Spleen (tissue), 13 donors: ENCODE measurements at places on chromosomes 1 and 21. TPM values are rescaled to one million over a fixed set of nuclear protein-coding genes. Genes with fewer than 3 reads are reported as not detected.

The MPL gene
- total RNA-seq, result 0.54 TPM

The RHD gene
- total RNA-seq, result 1.8 TPM

The ICOSLG gene
- 5.6 TPM for total RNA-seq

The LYPD8 gene
- total RNA-seq, result not detected

The MTARC1 gene
- 10.1 TPM for total RNA-seq

The OPRD1 gene
- not detected for total RNA-seq

The OR2T11 gene
- total RNA-seq, result 1.2 TPM

The TBX15 gene
- total RNA-seq, result 0.10 TPM

The LHX8 gene
- total RNA-seq, result not detected

- no peak for DNase-seq
- H3K4me3 ChIP-seq, result no peak overlapping the region
- peaks cover 69% of the 10 kb centered on the region for H3K4me1 ChIP-seq
- no peaks in the 10 kb centered on the region for H3K36me3 ChIP-seq
Observed at GRCh38 chr1:24193046-24193445, 6.0 kb upstream of the IFNLR1 start.

- H3K27me3 ChIP-seq, result no peaks in the 10 kb centered on the region
- H3K36me3 ChIP-seq, result no peaks in the 10 kb centered on the region
- H3K4me3 ChIP-seq, result no peak overlapping the region
- H3K4me1 ChIP-seq, result no peaks in the 10 kb centered on the region
Observed at GRCh38 chr1:159469921-159470533, 30.5 kb downstream of the OR10J1 start.

DNA sequence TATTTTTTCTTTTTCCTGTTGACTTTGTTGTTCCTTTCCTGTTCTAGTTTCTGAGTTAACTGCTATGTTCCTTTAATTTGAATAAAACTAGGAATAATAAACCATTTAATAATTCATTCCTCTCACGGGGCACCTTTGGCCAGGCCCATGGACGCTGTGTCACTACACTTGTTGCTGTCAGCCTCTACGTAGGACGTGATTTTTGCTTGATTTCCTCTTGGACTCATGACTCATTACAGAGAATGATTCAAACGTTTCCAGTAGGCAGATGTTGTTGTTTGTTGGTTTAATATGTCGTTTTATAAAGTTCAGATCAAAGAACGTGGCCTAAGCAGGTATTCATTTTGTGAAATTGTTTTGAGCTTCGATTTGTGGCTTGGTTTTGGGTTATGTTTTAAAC lies 9.1 kb upstream of the SLC19A1 start:
- no peak overlapping the region for H3K4me3 ChIP-seq
- DNase-seq, result peak; percentile 53
- no peaks in the 10 kb centered on the region for H3K36me3 ChIP-seq
- H3K27ac ChIP-seq, result peak overlapping the region; percentile 84

GRCh38 chr1:99146129-99146848 lies 118.0 kb upstream of the PLPPR4 start:
- no peak overlapping the region for H3K4me3 ChIP-seq
- no peak overlapping the region for H3K27ac ChIP-seq
- no peaks in the 10 kb centered on the region for H3K27me3 ChIP-seq
- H3K4me1 ChIP-seq, result no peaks in the 10 kb centered on the region

- H3K4me3 ChIP-seq, result no peak overlapping the region
- no peak for DNase-seq
- no peaks in the 10 kb centered on the region for H3K27me3 ChIP-seq
- H3K27ac ChIP-seq, result peak overlapping the region; percentile 67
- H3K36me3 ChIP-seq, result no peaks in the 10 kb centered on the region
Observed at GRCh38 chr1:58919959-58920321, 136.1 kb upstream of the JUN start.

DNA sequence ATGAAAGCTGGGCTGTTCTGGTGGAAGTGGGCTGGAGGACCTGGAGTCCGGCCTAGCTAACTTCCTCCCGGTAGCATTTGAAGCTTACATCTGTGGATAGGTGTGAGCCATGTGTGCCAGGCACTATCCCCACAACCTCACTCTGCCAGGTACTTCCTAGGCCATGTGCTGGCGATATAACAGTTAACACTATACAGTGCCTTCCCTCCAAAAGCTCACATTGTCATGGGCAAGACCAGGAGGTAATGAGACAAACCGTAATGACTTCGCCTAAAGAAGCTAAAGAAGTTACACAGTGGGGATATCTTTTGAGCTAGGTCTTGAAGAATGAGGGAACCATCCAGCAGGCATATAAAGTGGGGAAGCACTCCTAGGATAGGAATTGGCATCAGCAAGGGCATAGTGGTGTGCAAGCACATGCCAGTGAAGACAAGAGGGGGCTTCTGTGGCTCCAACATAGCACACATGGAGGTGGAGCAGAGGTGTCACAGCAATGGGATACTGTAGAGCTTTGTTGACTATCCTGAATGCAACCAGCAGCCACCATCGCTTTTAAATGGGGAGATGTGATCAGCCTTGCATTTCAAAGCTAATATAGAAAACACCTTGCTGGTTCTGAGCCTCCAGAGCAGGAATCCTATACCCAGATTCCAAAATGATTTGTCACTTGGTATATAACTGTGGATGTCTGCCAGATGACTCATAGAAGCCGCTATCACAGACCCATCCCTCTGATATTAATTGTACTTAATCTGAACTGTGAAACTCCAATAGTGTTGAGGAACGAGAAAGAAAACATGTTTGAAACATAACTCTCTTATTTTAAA lies 466.3 kb downstream of the LMO4 start:
- no peak overlapping the region for H3K27ac ChIP-seq
- H3K4me1 ChIP-seq, result no peaks in the 10 kb centered on the region
- no peaks in the 10 kb centered on the region for H3K27me3 ChIP-seq
- H3K4me3 ChIP-seq, result no peak overlapping the region
- no peaks in the 10 kb centered on the region for H3K36me3 ChIP-seq
- DNase-seq, result no peak

DNA sequence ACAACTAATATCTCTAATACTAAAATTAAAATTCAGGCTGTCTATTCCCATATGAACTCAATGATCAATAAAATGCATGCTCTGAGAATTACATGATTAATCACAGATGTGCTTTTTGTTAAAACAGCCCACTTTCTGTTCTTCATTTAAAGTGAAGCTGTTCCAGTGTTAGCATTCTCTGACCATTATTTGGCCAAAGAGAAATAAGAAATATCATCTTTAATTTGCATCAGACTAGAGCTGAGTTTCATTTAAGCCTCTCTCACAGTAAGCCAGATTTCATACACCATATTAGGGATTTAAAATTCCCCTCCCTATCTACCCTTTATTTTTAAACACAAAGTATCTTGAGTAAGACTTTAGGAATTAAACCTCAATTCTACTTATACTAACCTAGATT lies 261.6 kb downstream of the TPR start:
- H3K4me3 ChIP-seq, result no peak overlapping the region
- no peak for DNase-seq

DNA sequence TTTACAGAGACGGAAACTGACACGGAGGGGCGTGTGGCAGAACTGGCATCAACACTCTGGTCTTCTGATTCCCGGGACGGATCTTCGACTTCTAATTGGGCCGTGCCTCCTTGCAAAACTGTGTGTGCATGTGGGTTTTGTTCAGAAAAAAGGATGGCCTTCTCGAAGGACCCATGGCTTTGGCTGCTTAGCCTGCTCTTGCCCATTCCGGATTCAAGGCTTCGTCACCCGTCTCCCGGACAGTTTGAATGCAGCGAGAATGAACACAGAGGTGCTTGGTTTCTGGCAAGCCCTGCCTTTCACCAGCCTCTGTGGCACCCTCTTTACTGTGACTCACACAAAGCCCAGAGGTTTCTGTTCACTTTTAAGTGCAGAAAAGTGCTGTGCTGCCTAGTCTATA lies 120.1 kb downstream of the PRDM2 start:
- no peaks in the 10 kb centered on the region for H3K27me3 ChIP-seq
- H3K36me3 ChIP-seq, result peaks cover 24% of the 10 kb centered on the region
- DNase-seq, result no peak
- no peaks in the 10 kb centered on the region for H3K4me1 ChIP-seq
- H3K4me3 ChIP-seq, result no peak overlapping the region
- H3K27ac ChIP-seq, result no peak overlapping the region

- H3K27me3 ChIP-seq, result no peaks in the 10 kb centered on the region
- no peak for DNase-seq
- H3K27ac ChIP-seq, result no peak overlapping the region
- no peaks in the 10 kb centered on the region for H3K36me3 ChIP-seq
Observed at GRCh38 chr1:26031611-26032220, 10.1 kb downstream of the EXTL1 start.

GRCh38 chr1:103469801-103470200 lies 55.7 kb upstream of the RNPC3 start:
- DNase-seq, result no peak
- no peaks in the 10 kb centered on the region for H3K36me3 ChIP-seq
- H3K4me1 ChIP-seq, result no peaks in the 10 kb centered on the region
- no peak overlapping the region for H3K4me3 ChIP-seq
- no peak overlapping the region for H3K27ac ChIP-seq

- no peaks in the 10 kb centered on the region for H3K27me3 ChIP-seq
- H3K27ac ChIP-seq, result no peak overlapping the region
- no peaks in the 10 kb centered on the region for H3K36me3 ChIP-seq
- no peaks in the 10 kb centered on the region for H3K4me1 ChIP-seq
- DNase-seq, result no peak
Observed at GRCh38 chr1:213742992-213743391, 244.8 kb upstream of the PROX1 start.

DNA sequence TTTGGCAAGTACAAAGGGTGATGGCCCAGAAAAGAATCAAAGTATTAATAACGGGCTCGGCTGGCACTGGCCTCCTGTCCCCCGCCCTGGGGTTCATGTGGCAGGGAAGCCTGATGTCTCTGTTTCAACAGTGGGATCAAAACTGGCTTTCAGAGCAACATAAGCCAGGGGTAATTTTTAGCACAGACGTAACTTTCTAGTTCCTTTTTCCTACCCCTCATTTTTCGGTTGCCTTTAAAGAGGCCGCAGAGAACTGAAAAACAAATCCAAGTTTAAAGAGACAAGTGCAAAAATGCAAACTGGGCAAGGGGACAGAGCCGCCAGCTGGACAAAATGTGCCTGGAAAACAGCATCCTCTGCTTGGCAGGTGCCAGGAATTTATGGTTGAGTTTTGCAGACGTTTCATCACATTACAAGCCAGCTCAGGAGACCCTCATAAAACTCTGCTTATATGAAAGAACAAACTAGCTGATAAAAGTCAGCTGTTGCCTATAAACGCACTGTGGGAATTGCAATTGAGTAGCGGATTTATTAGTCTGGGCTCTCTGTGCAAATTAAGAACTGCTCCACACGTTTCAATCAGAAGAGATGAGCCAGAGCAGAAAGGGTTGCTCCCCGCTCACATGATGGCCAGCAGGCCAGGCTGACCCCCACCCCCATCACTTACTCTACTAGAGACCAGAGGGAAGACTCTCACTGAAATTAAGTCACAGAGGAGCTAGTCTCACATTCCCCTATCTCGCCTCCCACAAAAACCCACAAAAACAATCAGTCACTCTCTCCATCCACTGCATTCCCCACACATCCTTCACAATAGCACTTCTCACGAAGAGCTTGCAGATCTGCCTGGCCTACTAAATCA lies 15.8 kb upstream of the CDCA8 start:
- H3K4me1 ChIP-seq, result peaks cover 4% of the 10 kb centered on the region
- peak overlapping the region; percentile 48 for H3K27ac ChIP-seq
- peaks cover 6% of the 10 kb centered on the region for H3K36me3 ChIP-seq
- H3K27me3 ChIP-seq, result no peaks in the 10 kb centered on the region

GRCh38 chr1:156608981-156609380 lies 7.7 kb upstream of the GPATCH4 start:
- no peaks in the 10 kb centered on the region for H3K27me3 ChIP-seq
- no peaks in the 10 kb centered on the region for H3K36me3 ChIP-seq
- no peak overlapping the region for H3K4me3 ChIP-seq
- H3K4me1 ChIP-seq, result peaks cover 13% of the 10 kb centered on the region
- H3K27ac ChIP-seq, result no peak overlapping the region

DNA sequence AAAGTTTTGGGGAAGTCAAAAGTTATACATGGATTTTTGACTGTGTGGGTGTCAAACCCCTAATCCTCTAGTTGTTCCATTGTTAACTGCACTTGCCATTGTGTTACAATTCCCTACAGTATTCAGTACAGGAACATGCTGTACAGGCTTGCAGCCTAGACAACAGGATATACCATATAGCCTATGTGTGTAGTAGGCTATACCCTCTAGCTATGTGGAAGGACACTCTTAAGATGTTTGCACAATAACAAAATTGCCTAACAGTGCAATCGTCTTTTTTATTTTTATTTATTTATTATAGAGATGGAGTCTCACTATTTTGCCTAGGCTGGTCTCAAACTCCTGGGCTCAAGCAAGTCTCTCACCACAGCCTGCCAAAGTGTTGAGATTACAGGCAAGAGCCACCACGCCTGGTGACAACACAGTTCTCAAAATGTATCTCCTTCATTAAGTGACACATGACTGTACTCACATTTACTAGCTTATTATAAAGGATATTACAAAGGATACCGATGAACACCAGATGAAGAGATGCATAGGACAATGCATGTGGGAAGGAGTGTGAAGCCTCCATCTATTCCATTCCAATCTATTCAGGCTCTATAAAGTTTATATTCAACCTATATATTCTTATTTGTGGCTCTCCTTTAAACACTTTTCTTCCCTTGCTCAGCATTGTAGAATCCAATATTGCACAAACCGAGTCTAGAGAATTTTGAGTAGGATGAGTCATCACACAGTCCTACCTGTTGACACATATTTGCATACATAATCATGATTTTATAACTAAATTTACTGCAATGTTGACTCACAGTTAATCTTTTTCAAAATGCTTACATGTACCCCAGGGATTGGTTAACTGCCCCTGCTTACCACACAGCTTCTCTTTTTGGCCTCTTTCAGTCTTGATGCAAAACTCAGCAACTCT lies 28.4 kb upstream of the CEP350 start:
- H3K27ac ChIP-seq, result no peak overlapping the region
- DNase-seq, result no peak
- no peaks in the 10 kb centered on the region for H3K4me1 ChIP-seq
- H3K36me3 ChIP-seq, result peaks cover 13% of the 10 kb centered on the region
- no peak overlapping the region for H3K4me3 ChIP-seq
- no peaks in the 10 kb centered on the region for H3K27me3 ChIP-seq

DNA sequence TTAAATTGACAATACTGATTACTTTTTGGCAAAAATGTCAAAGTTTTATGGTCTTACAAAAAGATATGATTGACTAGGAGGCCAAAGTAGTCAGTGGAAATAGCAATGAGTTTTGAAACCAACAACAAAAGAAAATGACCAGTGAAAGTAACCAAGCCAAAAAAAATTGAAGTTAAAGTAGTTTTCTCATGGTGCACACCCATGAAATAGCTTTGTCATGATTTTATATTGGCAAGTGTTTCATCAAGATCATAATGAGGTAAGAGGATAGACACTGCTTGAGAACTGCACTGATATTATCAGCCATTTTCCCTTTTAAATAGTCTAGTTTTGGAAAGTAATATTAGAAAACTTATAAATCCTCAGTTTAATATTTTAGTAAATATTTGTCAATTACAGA lies 206.2 kb upstream of the ADAMTS5 start:
- H3K4me1 ChIP-seq, result no peaks in the 10 kb centered on the region
- no peak overlapping the region for H3K27ac ChIP-seq
- DNase-seq, result no peak
